Karpas-422 (cell line): ENCODE measurements at places on chromosomes 1 and 21. TPM values are rescaled to one million over a fixed set of nuclear protein-coding genes. Genes with fewer than 3 reads are reported as not detected.

- no peak for DNase-seq
- no peaks in the 10 kb centered on the region for H3K4me1 ChIP-seq
- H3K27ac ChIP-seq, result no peak overlapping the region
Measured at GRCh38 chr21:42214921-42215320, 4.0 kb upstream of the ABCG1 start.

Gene FALEC
- total RNA-seq, result 0.54 TPM in 1 of 2 replicates, not detected in the other

DNA sequence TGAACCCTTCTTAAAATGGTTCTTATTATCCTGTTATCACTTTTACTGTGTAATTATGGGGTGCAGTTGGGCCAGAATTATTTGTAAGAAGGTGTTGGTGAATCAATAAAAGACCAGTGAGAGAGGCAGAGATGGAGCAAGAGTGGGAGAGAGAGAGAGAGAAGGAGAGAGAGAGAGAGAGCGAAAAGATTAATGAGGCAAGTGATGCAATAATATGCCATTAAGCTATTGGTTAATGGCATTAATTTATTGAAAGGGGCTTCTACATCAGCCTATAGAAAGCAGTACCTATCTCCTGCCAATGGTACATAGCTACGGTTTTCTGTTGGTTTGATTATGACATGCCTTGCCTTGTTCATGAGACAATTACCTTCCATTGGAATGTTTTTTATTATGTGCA lies 388.7 kb downstream of the RPS6KC1 start:
- no peak overlapping the region for H3K27ac ChIP-seq
- no peaks in the 10 kb centered on the region for H3K4me1 ChIP-seq
- DNase-seq, result no peak
- no peaks in the 10 kb centered on the region for H3K27me3 ChIP-seq
- no peak overlapping the region for H3K4me3 ChIP-seq

GRCh38 chr1:173097001-173097400 lies 46.3 kb upstream of the TNFSF18 start:
- no peaks in the 10 kb centered on the region for H3K27me3 ChIP-seq
- no peak for DNase-seq
- no peaks in the 10 kb centered on the region for H3K36me3 ChIP-seq
- H3K4me1 ChIP-seq, result no peaks in the 10 kb centered on the region
- no peak overlapping the region for H3K4me3 ChIP-seq
- H3K27ac ChIP-seq, result no peak overlapping the region

DNA sequence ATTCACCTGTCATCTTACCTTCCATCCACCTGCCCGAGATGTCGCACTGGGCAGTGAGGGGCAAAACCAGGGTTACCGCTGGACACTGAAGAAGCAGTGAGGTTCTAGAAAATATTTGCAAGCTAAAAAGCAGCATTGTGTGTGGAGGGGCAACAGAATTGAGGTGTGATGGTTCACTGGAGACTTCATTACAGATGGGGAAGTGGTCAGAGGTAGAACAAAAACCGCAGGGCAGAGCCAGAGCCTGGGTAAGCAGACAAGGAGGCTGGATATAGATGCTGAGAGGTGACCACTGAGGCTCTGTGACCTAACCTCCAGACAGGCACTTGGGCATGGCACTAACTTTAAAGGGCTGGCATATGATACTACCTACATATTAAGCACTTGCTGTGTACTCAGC lies 363.9 kb upstream of the PROX1 start:
- H3K4me3 ChIP-seq, result no peak overlapping the region
- no peaks in the 10 kb centered on the region for H3K36me3 ChIP-seq
- no peak for DNase-seq
- H3K27me3 ChIP-seq, result no peaks in the 10 kb centered on the region

GRCh38 chr1:151458802-151459330 lies 428 bp downstream of the POGZ start:
- H3K4me3 ChIP-seq, result peak overlapping the region; percentile 65; the same call in 1 of the 2 replicates
- peaks cover 9% of the 10 kb centered on the region; the same call in 1 of the 2 replicates for H3K36me3 ChIP-seq
- peaks cover 34% of the 10 kb centered on the region for H3K4me1 ChIP-seq

Gene HPCAL4
- total RNA-seq, result 0.15 TPM in 1 of 2 replicates, not detected in the other

Gene RHBDL2
- total RNA-seq, result not detected in 2 replicates

DNA sequence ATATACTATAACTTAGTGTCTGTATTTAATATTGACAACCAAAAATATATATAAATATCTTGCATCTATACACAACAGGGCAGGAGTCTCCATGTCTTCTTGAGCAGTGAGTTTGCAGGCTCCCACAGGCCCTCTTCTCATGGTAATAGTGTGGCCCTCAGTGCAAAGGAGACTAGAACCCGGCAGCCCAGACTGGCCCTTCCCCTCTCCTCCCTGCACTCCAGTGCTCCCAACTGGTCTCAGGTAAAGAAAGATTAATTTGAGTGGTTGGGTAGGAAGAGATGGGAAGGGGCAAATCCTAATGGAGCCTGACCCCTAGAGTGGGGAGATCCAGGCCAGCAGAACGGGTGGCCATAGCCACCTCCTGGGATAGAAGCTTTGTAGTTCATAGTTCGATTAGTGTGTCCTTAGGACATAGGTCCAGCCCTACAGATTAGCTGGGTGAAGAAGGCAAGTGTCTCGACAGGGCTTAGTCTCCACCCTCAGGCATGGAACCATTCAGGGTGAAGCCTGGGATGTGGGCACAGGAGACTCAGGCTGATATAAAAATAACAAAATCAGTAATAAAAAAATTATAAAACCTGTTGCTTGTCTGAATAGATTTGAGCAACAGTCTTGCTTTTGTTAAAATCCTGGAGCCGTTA lies 32.3 kb downstream of the SLC2A1 start:
- 0 out of 2 replicates have a peak overlapping the region, but pooled peaks have one; percentile 80 for H3K27ac ChIP-seq
- no peak overlapping the region; the same call in 1 of the 2 replicates for H3K4me3 ChIP-seq
- no peaks in the 10 kb centered on the region for H3K27me3 ChIP-seq
- peaks cover 28% of the 10 kb centered on the region; the same call in 1 of the 2 replicates for H3K36me3 ChIP-seq

GRCh38 chr1:166836733-166837132 lies 2.5 kb upstream of the POGK start:
- DNase-seq, result no peak
- no peaks in the 10 kb centered on the region for H3K27me3 ChIP-seq
- peaks cover 24% of the 10 kb centered on the region for H3K4me1 ChIP-seq
- no peak overlapping the region for H3K27ac ChIP-seq
- no peak overlapping the region for H3K4me3 ChIP-seq

Gene FAM72A
- total RNA-seq, result 27.6 and 29.0 TPM in 2 replicates

DNA sequence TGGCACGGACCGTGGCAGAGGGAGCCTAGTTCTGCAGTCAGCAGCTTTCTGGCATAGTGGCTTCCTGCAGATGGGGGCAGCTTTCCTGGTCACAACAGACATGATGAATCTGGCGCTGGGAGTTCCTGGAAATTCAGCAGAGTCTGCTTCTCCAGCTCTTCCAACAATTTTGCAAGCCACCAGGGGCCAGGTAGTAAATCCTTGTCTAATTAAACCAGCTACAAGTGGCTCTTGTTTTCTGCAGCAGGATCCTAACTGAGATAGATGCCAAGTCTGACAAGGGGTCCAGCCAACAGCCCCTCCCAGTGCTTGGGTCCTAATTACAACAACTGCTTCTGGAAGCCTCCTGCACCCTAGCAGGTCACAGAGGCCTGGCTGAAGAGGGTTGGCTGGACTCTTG lies 35.8 kb downstream of the TRIM62 start:
- no peak overlapping the region for H3K27ac ChIP-seq
- no peak overlapping the region for H3K4me3 ChIP-seq
- peaks cover 6% of the 10 kb centered on the region; the same call in 1 of the 2 replicates for H3K36me3 ChIP-seq
- no peaks in the 10 kb centered on the region for H3K4me1 ChIP-seq
- no peaks in the 10 kb centered on the region for H3K27me3 ChIP-seq

Gene MAPKAPK2
- 19.8 and 25.1 TPM in 2 replicates for total RNA-seq

Gene FCRL3
- 24.7 and 45.8 TPM in 2 replicates for total RNA-seq

DNA sequence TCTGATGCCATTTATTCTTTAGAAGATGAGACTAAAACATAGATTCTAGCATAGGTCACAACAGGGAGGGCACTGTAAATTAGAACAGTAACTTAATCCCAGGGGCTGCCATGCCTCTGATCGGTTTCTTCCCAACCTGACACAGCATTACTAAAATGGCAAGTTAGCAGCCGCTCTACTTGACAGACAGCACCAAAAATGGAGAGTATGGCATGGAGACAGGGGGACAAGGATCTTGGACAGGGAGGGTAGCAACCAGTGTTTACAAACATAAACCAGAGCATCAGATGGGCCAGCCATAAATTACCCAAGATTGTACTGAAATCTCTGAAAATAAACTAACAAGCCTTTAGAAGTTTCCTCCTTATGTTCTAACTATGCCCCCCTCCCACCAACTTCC lies 5.9 kb downstream of the DUSP10 start:
- no peak overlapping the region for H3K27ac ChIP-seq
- no peak for DNase-seq
- no peaks in the 10 kb centered on the region for H3K36me3 ChIP-seq
- peaks cover 12% of the 10 kb centered on the region for H3K4me1 ChIP-seq
- H3K27me3 ChIP-seq, result no peaks in the 10 kb centered on the region
- H3K4me3 ChIP-seq, result no peak overlapping the region

DNA sequence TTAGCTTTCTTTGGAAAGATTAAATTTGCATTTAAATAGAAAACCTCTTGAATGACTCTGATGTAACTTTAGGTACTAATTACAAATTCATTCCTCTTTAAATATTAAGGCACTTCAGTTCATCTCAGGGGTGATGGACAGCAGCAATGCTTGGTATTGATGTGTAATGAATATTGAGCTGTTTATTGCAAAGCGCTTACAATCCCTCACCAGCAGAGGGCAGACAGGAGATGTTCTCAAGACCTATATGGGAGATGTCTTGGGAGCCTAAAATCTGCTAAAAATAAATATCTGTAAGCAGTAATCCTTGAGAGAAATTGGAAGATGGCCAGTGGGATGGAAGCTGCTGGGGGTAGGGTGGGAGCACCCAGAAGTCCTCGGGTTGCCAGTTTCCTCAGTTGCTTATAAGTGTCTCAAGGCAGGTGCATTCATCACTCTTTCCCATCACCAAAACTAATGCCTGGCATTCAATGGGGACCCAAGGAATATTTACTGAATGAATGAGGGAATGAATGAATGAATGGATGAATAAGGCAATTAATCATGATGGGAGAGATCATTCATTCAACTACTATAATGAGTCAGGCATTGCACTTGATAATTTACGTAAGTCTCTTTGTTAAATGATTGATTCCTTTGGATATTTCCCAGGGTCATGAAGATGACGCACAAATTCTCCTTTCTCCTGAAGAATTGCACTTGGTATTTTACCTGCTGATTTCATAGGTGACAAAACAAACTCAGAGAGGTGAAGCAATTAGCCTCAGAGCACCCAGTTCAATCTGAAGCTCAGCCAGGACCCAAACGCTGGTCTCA lies 2.3 kb downstream of the KLHDC8A start:
- no peaks in the 10 kb centered on the region for H3K36me3 ChIP-seq
- H3K4me3 ChIP-seq, result no peak overlapping the region
- H3K27ac ChIP-seq, result no peak overlapping the region
- no peaks in the 10 kb centered on the region; the same call in 1 of the 2 replicates for H3K4me1 ChIP-seq
- peak; percentile 80 for DNase-seq

DNA sequence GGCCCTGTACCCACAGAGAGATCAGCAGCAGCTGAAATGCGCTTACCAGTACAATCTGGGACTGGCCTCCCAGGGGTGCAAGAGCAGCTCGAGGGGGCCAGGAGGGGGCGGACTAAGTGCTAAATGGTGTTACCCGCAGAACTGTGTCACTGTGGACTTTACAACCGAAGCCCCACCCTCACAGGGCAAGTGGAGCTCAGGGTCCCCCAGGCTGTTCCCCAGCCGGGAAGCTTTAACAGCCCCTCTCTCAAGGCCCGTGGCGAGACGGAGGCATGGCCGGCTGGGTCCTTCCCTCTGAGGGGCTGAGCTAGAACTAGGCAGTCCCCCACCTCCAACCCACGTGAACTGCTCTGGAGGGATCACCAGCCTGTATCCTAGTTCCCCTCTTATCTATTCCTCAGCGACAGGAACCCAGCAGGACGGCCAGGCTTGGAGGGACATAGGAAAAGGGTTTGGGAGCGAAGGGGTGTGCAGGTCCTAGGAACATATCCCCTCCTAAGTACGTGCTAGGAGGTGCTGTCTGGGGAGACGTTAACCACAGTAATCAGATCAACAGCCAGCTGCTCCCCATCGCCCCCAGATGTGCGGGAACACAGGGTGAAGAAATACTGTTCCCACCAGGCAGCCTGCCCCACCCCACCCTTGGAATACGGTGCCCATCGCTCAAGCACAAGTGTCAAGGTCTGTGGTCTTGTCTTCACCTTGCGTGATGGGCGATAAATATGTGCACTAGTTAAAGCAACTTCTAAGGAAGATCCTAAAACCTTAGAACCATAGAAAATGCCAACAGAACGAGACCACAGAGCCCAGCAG lies 24.4 kb downstream of the ZBTB17 start:
- peaks cover 6% of the 10 kb centered on the region; the same call in 1 of the 2 replicates for H3K36me3 ChIP-seq
- H3K4me3 ChIP-seq, result no peak overlapping the region
- no peaks in the 10 kb centered on the region for H3K27me3 ChIP-seq
- no peak overlapping the region for H3K27ac ChIP-seq
- DNase-seq, result no peak
- peaks cover 39% of the 10 kb centered on the region for H3K4me1 ChIP-seq

DNA sequence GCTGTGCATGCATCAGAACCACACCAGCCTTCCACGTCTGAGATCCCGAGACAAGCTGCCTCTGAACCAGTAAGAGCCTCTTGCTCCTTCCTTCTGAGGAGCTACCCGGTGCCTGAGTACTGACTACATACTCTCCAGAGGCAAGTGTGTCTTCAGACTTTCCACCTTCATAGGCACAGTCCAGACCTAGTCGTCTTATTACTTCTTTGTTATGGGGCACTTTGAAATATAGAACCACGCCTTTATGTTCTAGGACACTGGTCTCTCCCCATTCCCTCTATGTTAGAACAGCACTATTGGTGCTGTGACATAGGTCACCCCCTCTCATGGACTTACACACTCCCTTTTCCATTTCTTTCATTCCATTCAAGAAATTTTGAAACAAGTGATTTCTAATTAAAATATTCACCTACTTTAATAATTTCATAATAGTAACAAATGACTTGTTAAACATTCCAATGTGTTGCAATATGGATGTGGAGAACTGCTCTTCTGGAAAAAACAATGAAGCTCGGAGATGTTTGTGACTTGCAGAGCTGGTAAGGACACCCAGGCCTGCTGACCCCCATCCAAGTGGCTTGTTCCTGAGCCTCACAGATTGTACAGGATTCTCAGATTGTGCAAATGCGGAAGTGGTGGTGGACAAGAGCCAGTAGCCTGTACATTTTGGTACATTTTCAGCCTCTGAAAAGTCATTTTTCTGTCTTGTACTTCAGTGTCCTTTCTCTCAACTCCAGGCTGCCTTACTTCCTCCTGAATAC lies 76.1 kb upstream of the SIPA1L2 start:
- H3K4me3 ChIP-seq, result no peak overlapping the region
- no peak overlapping the region for H3K27ac ChIP-seq
- H3K36me3 ChIP-seq, result no peaks in the 10 kb centered on the region
- no peaks in the 10 kb centered on the region for H3K27me3 ChIP-seq
- no peak for DNase-seq

GRCh38 chr1:239810061-239810481 lies 281.6 kb upstream of the FMN2 start:
- no peak overlapping the region for H3K27ac ChIP-seq
- no peak overlapping the region for H3K4me3 ChIP-seq
- no peak for DNase-seq
- H3K4me1 ChIP-seq, result no peaks in the 10 kb centered on the region
- no peaks in the 10 kb centered on the region for H3K36me3 ChIP-seq
- H3K27me3 ChIP-seq, result no peaks in the 10 kb centered on the region

Gene COL24A1
- 0.11 TPM in 1 of 2 replicates, not detected in the other for total RNA-seq
